ENCODE measurements at places on chromosomes 2 and 18.

DNA sequence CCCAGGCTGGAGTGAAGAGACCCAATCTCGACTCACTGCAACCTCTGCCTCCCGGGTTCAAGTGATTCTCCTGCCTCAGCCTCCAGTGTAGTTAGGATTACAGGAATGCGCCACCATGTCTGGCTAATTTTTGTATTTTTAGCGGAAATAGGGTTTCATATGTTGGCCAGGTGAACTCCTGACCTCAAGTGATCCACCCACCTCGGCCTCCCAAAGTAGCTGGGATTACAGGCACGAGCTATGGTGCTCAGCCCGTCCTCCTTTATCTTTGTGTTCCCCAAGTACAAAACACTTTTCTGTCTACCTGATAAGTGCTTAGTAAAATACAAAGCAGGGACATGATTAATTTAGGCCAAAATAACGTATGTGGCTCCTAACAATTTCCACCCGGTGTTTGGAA lies 91.2 kb upstream of the STK17B start:
- DNase-seq, result no peak

DNA sequence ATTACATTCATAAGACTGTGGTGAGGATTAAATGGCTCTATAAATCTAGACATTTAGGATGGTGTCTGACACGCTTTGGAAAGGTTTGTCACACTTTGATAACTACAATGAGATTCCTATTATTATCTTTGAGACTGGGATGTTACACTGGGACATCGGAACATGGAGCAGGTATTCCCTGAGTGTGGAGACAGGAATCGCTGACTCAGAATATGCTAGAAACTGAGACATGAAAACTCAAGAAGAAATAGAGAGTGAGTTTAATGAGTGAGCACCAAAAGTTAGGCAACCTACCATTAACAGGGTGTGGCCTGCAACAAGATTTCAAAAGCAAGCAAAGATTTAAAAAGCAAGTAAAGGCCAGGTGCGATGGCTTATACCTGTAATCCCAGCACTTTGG lies 145.4 kb downstream of the TMEFF2 start:
- no peak for DNase-seq

DNA sequence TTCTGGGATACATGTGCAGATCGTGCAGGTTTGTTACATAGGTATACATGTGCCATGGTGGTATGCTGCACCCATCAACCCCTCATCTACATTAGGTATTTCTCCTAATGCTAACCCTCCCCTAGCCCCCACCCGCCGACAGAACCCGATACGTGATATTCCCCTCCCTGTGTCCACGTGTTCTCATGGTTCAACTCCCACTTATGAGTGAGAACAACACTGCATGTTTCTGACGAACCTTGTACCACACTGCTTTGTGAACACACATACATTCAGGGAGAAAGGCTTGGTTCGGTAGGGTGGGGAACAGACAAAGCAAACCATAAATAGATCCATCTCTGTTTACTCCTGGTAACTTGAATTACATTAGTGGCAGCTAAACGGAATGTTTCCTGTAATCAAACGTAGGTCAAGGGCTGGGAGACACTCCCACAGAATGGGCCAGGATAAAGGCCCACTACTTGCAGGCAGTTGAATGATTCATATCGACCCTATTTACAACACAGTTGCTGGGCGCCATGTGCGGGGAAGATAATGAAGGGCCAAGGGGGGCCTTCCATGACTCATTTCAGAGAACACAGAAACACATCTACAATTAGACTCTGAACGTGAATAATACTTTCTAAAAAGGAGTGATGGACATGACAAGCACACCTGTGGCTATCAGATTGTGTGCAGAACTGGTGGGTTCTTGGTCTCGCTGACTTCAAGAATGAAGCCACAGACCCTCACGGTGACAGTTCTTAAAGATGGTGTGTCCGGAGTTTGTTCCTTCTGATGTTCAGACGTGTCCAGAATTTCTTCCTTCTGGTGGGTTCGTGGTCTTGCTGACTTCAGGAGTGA lies 56.8 kb upstream of the KIDINS220 start:
- peak; percentile 87 for DNase-seq

DNA sequence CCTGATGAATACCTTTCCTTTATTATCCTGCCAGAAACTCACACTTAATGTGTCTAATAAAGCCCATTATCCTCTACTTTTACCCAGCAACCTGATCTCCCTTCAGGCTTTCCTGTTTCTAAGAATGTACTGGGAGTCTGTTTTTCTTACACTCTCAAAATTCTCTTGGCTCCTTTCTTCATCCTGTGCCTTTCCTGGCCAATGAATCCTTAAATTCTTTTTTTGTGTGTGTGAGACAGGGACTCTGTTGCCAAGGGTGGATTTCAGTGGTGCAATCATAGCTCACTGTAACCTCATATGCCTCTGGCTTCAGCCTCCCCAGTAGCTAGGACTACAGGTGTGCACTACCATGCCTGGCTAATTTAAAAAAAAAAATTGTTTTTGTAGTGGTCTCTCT lies 72.7 kb downstream of the MAP2 start:
- no peak for DNase-seq

- DNase-seq, result no peak
Observed at GRCh38 chr2:72605836-72606442, 219.9 kb downstream of the EXOC6B start.

DNA sequence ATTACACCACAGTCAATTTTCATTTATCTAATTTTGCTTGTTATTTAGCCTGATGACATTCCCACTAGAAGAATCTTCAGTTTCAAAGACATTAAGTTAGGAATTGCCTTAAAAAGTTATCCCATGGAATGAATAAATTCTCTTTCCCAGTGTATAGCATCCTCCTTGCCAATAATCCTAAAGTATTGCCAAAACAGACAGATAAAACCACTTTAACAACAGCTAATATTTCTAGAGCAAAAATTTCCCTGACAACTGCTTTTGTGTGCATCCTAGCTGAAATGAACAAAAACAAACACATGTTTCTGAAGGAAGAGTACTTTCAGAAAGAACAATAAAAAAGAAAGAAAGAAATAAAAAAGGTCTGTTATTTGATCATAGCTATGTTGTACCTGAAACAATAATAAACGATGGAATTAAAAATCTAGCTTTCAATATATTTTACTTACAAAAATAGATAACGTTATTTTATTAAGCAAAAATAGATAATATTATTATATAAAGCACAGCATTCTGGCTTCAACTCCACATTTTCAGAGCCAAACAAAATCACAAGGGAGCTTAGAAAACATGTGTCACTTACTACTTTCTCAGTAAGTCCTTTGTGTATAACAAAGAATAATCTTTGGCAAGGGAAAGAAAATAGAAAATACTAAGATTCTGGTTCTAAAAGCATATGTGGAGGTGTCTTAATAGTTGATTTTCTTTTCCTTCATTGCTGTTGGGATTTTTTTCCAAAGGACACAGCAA lies 939.0 kb upstream of the CRIM1 start:
- DNase-seq, result no peak

DNA sequence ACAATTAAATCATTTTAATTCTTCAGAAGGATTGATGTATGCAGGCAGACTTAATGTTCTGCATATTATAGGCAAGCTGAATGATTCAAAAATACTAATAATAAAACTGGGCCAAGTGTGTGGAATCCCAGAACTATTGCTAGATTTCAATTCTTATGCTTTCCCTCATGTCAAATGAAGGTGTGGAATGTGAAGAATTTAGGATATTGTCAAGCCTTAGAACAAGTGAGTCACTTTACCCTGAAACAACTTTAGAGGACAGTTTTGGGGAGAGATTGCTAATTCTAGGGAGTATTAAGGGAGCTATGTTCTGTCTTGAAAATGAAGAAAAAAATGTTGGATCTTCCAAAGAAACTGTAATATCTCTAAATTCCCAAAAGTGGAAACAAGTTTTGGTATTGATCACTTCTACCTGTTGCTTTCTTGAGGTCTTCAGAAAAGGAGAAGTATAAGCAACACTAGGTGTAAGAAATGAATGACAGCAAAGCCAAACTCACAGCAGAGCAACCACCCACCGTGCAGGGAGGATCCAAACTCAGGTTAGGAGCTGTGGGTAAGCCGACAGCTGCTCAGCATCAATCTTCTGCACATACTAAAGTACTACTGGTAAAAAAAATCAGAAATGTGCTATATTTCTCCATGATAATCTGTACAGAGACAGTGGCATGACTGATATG lies 818.1 kb downstream of the SLC4A3 start:
- DNase-seq, result no peak

GRCh38 chr18:77061281-77061945 lies 71.2 kb downstream of the MBP start:
- DNase-seq, result no peak

GRCh38 chr18:5097116-5097703 lies 99.8 kb downstream of the AKAIN1 start:
- no peak for DNase-seq

- no peak for DNase-seq
Observed at GRCh38 chr2:22377268-22377667, 1007.7 kb upstream of the KLHL29 start.

DNA sequence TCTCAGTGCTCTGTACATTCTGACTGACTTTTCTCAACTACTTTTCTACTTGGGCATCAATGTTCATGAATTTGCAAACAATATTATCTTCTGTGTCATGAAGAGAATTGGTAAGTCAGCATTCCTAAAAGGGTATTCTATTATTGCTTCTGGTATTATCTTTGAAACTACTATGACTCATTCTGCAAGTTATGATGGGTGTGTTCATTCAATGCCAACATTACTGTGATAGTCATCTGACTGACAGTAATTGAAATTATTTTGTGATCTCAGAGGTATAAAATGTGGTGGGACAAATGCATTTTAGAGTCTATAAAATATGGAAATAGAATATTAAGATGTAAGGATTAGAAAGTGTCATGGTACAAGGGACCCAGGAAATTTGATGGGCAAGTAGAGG lies 736.0 kb upstream of the CELF4 start:
- DNase-seq, result no peak

- DNase-seq, result no peak
Observed at GRCh38 chr18:11259469-11260150, 110.2 kb upstream of the PIEZO2 start.

Data from NCI-H345 (cell line).